ENCODE measurements at places on chromosomes 6 and 20. TPM values are rescaled to one million over a fixed set of nuclear protein-coding genes. Genes with fewer than 3 reads are reported as not detected.

PTCHD4 gene
- total RNA-seq = 0.20 TPM

PRSS16 gene
- total RNA-seq = 3.8 TPM

THEMIS gene
- not detected for total RNA-seq

GTSF1L gene
- not detected for total RNA-seq

ERGIC3 gene
- 180 TPM for total RNA-seq

HCRTR2 gene
- not detected for total RNA-seq

SLC22A7 gene
- total RNA-seq = not detected

TSPO2 gene
- not detected for total RNA-seq

SPATA25 gene
- total RNA-seq = 0.44 TPM

AKAP7 gene
- 3.4 TPM for total RNA-seq

PPP1R14C gene
- 32.5 TPM for total RNA-seq

TRDN gene
- total RNA-seq = not detected

LY6G6C gene
- total RNA-seq = not detected

SASH1 gene
- 7.8 TPM for total RNA-seq

SIRPB1 gene
- total RNA-seq = 1.1 TPM

PRDM1 gene
- total RNA-seq = 19.6 TPM
